ENCODE measurements at places on chromosomes 4 and X.

GRCh38 chrX:445727-446126 is 59.0 kb upstream of the PPP2R3B start:
- DNase-seq = no peak

DNA sequence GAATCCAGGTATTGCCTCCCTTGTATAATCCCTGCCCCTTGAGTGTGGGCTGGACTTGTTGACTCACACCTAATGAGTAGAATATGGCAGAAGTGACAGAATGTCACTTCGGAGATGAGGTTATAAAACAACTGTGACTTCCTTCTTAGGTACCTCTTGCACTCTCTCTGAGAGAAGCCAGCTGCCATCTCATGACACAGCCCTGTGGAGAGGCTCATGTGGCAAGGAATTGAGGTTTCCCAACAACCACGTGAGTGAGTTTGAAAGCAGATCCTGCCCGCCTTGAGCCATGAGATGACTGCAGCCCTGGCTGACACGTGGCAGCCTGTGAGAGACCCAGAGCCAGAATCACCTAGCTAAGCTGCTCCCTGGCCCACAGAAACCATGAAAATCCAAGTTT is 13.5 kb downstream of the ASB11 start:
- no peak for DNase-seq

DNA sequence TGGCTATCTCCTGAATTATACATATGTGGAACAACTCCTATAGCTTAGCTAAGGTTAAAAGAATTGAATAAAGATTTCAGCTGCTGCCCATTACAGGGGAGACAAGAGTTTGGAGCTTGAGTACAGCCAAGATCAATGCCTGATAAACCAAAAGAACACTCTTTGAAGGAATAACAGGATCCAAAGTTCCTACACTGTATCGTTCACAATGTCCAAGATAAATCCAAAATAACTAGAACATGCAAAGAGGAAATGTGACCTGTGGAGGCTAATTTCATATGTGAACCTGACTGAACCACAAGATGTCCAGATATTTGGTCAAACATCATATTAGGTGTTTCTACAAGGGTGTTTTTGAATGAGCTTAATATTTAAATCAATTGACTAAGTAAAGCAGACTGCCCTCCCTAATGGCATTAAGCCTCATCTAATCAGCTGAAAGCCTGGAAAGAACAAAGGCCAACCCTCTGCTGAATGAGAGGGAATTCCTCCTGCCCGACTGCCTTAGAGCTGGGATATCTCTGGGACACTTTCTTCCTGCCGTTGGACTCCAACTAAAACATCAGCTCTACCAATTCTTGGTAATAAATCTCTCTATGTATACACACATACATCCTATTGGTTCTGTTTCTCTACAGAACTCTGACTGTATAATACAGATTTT is 19.2 kb downstream of the RFC1 start:
- DNase-seq = no peak

DNA sequence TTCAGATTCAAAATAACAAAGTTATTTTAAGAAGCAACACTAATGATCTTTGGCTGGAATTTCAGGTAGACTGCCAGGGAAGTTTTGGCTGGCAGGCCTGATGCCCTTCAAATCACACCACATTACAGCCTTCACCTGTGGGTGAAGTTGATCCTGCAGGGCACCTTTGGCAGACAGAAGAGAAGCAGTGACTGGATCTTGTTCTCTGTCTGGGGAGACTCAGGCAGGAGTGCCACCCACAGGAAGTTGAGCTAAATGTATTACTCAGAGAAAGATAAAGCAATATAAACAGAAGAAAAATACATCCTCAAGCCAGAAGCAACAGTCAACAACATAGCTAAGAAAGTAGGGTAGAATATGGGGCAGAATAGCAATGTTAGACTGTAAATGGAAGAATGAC is 12.8 kb upstream of the CFAP299 start:
- no peak for DNase-seq

DNA sequence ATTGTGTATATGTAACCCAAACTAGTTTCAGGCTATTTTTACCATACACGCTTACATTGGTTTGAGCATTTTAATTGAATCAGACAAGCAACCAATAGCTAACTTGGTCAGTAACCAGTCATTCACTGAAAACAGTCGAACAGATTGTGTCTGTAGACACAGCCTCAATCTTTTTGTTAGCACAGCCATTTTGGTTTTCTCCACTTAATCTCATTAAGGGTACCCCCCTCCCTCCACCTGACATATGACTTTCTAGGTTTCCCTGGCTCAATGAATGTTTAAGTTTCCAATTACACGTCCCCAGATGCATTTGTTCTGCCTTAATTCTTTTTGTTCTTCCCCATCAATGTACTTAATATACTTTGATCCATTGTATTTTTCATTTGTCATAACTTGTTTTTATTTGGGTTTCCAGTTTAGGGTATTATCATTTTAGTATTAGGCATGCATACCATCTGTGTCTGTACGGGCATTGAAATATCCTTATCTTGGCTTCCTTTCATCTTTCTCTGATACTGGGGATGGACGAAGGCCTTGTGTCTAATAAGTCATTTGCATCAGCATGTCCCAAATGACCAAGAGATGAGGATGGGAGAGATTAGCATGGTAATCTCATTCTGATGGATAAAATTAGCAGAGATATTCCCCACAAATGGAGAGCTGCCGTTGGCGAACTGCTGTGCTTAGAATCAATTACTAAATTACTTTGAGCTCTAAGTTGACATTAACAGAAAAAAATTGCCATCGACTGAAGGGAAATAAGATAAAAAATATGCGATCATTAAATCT is 35.9 kb upstream of the PHOX2B start:
- DNase-seq = no peak
